ENCODE measurements at places on chromosomes 12 and 14.

DNA sequence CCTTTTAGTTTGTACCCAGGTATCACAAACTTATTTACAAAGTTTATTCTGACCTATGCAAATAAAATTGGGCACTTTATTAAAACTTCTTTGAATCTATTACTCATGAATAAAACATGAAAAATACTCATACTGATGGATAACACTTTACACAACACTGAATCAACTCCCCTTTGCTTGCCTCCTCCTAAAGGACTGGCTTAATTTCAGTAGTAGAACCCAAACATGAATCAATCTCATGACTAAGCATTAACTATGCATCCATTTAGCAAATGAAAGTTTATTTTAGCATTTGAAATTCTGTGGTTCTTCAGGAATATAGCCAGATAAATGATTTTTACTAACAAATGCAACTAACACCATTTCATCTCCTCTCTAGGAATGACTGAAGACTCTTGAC, 32.4 kb downstream of the DENND5B start:
- DNase-seq: no peak

DNA sequence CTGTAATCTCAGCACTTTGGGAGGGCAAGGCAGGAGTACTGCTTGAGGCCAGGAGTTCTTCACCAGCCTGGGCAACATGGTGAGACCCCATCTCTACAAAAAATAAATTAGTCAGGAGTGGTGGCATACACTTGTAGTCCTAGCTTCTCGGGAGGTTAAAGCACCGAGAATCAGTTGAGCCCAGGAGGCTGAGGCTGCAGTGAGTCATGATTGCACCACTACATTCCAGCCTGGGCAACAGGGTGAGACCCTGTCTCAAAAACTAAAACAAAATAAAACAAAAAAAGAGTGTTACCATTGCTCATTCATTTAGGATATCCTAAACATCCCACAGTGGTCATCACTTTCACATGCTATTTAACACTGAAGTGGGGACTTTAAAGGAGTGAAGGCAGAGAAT, 7.8 kb downstream of the NEK9 start:
- DNase-seq: no peak

GRCh38 chr12:132625731-132626430, 7.3 kb downstream of the P2RX2 start:
- DNase-seq: no peak

DNA sequence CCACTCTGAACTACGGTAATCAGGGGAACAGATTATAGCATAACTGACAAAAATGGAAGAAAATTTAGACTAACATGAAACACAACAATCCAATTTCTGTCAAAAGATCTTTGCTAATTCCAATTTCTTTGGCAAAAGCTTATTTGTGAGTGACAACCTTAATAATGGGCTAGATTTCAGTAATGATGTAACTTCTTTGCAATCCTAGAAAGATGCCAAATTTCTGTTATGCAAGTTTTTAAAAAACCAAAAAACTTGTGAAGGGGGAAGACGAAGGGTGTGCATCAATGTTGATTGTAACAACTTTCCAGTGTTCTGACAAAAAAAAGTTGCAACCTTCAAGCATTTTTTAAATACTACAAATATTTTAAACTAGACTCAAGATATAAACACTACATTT, 59.9 kb downstream of the DICER1 start:
- no peak for DNase-seq

GRCh38 chr14:58641509-58641908, 3.7 kb downstream of the DACT1 start:
- DNase-seq: no peak
